ENCODE measurements at places on chromosomes 4 and X.

DNA sequence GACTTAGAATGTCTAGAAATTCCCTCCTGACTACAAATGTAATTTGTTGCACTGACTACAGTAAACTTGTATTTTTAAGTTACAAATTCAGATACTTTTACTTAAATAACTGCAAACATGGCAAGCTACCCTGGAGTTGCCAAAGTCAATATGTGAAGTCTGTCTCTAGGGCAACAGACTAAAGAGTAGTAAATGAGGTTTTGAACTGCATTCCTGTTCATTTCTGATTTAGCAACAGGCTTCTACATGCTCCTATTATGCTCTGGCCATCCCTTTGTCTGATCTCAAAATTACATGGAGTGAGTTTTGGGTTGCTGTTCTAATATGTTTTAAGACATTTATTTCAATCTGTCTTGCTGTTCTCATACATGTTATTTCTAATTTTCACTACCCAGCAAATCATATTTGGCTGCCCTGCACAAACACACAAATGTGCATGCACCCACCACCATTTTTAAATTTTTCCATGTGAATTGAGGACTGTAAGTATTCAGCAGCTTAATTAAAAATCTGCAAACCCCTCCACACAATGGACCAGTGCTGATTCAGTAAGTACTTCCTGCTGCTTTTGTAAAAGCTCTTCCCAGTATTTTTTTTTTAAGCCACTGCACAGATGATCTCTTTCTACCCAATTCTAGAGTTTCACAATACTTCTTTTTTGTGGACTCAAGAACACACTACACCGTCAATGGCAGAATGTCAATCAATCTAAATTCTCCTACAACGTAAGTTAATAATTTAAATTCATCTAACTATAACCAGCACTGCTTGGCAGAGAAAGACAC, 26.7 kb downstream of the SH3RF1 start:
- DNase-seq: no peak

DNA sequence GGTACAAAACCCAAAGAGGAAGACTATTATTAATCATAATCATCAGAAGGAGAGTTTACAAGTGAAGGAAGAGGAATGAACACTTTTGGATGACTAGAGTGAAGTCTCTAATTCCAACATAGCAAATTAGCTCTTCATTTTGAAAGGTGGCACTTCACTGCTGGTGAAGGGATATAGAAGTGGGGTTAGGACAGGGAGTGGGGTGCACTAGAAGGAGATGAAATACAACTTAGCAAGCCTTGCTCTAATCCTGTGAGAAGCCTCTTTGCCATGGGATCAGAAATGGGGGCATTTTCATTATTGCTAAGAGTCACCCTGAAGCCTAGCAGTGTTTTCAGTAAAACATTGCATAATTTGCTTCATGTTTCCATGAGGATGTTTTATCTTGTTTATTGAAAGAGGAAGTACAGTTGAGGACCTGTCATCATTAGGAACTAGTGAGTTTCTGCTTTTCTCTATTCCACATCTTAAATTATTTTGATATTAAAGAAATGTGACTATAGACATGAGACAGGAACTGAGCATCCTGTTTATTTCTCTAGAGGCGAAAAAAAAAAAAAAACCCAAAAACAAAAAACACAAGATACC, 9.3 kb upstream of the GRPR start:
- DNase-seq: peak; percentile 55

DNA sequence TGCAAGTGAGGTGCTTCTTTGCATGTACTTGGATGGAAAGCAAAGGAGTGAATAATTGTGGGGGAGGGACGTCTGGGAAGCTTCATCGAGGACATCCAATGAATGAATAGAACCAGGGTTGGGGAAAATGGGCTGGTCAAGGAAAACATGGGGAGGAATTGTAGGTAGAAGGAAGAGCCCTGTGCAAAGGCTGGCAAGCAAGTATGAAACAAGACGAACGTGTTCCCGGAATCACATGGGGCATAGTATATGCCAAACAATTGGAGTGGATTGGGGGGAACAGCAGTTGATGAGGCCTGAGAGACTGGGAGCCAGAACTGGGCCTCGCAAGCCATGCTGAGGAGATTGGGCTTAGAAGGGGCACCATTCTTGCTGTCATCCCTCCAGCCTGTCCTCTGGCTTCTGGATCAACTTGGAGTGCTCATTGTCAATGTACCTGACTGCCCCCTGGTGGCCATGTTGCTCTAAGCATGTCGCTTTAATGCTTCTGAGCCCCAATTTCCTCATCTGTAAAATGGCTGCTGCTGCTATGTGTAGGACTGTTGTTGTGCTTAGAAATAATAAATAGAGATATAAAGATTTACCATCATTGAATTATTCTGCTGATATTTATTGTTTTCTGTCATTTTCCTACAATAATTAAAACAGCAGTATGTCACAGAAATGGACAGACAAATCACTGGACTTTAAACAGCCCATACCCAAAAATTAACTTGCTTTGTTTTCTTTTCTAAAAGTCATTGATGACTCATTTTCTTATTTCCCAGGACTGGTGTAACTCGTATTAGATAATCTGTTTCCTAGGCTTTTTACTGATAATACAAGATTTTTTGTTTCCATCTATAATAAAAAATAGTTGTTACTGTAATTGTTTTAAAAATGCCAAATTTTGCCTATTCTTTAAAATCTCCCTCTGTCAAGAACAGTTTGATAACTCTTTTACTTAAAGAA, 66.4 kb downstream of the JADE3 start:
- peak; percentile 89 for DNase-seq

DNA sequence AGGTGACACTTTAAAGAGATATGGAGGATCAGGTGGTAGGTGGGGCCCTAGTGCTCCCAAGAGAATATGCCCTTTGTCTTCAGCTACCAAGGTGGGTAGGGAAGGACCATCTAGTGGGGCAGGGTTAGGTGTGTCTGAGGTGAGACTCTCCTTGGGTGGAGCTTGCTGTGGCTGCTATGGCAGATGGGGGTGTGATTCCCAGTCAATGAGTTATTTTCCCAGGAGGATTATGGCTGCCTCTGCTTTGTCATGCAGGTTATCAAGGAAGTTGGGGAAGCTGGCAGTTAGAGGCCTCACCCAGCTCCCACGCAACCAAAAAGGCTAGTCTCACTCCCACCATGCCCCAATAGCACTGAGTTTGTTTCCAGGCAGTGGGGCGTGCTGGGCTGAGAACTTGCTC, 18.0 kb upstream of the SPIN2A start:
- DNase-seq: no peak

DNA sequence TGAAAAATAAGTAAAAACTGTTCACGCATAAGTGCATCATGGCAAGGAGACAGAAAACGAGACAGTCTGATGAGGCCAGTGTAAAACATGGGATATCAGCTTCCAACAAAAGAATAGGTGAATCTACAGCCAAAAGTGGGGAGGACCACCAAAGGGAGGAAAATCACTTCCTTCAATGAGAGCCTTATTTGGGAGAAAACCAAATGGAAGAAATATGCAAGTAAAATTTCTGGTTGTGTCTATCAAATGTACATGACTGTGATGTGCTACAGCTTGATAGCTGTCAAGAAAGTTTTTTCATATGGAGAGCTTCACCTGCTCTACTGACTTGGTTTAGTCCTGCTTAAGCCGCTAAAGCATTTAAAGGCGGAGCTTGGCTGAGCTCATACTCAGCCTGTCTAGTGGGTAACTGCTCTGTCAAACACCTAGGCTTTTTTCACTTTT, 66.2 kb downstream of the MAGEA1 start:
- DNase-seq: peak; percentile 21

DNA sequence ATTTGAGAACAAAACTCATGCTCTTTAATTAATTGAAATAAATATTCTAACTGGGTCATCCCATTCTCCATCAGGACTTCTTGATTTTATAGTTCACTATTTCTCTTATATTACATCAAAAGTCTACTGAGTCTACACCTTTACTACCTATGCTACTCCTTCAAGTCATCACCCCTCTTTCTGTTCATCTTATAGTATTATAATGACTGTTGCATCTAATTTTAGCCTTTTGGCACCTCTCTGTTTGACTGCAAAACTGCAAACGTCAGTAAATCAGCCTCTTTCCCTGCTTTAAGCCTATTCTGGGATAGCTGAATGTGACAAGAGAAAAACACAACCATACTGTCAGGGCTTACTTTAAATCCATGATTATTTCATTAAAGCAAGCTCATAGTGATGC, 639.1 kb downstream of the GABRG1 start:
- no peak for DNase-seq

DNA sequence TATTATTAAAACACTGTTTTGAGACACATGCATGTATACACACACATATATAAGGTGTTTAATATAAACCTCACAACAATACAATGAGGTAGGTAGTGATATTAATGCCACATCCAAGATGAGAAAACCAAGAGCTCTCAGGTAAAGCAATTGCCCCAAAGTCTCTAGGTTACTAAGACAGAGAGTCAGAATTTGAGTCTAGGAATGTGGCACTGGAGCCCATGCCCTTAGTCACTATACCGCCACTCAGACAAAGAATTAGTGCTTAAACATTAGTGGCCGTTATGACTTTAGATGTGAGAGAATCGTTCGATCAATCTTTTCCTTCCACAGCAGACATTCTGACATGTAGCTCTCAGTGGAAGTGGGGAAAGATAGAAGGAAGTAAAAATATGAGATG, 108.2 kb upstream of the ACSL4 start:
- DNase-seq: no peak

GRCh38 chr4:81084029-81084428, 53.5 kb downstream of the BMP3 start:
- DNase-seq: peak; percentile 15

DNA sequence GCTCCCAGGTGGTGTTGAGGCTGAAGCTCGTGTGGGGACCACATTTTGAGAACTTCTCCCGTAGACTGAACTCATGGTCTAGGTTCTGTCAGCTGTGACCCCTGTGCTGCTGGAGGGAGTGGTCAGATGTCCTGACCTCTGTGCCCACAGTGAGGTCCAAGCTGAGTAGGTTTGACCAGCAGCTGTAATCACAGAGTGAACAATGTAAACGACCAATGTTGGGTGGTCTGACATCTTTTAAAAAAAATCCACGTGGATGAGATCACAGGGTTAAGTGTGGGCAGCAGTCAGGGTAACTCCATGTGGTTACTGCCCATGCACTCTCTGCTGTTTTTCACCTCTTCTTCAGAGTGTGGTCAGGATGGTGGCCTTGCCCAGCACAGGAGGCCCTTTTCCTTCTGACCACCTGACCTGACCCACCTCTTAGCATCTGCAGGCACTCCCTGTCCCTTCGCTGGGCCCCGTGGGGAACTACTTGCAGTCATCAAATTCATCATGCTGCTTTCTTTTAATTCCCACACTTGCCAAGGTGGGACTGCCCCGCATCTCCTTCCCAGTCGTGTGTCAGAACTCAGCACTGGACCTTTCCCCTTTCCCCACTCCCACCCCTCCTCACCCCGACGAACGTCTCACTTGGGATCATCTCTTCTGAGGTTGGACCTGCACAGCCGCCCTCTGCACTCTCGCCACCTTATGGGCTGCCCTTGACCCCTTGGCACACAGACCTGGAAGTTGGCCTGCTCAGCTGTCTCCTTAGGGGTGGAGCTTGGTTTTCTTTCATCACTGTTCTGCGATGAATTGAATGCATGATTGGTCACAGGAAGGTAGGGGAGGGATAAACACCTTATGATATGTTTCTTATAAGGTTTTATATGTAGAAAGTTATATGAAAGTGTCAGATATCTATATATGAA, 120.1 kb downstream of the PTTG2 start:
- DNase-seq: no peak

DNA sequence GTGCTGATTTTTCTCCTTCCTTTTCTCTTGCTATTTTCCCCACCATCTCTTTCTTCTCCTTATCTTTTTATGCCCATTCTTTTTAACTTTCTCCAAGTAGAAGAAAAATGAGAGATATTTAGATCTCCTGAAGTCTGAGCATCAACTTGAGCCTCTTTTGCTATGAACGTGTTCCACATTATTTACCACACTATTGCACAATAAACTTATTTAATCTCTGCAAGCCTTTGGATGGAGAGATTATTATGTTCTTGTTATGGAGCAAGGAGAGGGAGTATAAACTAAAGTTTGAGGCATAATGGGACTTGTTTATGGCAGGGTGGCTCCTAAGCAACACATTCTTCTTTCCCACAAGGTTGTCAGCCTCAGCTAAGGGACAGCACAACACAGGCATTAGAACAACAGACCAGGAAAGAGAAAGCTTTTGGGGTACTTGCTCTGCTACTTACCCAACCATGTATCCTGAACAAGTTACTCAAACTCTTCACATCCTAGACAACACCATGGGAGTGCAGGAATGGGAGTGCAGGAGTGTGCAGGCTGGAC, 365.5 kb upstream of the BOD1L1 start:
- peak; percentile 22 for DNase-seq
